KBM-7 (cell line): ENCODE measurements at places on chromosomes 4 and X.
A peak's percentile ranks its signal among the peaks of the same experiment; 100 is the strongest.

DNA sequence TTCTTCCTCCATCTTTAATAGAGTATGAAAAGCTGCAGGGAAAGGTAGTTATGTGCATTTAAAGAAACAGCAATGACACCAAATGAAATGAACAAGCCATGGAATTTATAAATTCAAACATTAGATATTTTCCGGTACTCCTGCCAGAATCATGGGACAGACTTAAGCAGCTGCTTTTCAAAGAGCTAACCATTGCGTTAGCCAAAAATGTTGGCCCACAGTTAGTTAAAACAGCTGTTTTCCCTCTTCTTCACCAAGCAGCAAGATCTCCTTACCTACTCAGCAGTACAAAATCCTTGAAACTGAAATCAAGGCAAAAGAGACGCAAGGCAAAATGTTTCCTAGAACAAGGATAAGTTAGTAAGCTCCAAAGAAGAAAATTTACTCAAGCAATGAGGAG is 64.0 kb downstream of the MANBA start:
- no peak for DNase-seq

- DNase-seq: no peak
These were observed 68.8 kb downstream of the HOPX start for GRCh38 chr4:56612282-56612681.

GRCh38 chr4:7828793-7829301 is 110.8 kb downstream of the AFAP1 start:
- DNase-seq: no peak

DNA sequence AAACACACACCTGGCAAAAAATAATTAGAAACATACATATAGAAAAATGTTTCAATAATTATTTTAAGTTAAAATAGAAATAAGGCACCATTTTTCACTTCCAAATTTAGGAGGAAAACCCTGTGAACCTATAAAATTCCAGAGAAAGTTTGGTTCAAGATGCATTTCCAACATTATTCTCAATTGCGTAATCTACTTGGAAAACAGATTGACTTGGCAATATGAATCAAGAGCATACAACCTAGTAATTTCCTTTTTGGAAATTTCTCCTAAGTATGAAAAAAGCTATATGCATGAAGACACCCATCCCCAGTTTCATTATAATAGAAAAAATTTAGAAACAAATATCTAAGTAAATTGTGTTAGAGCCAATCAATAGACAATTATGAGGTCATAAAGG is 242.9 kb downstream of the IQCM start:
- DNase-seq: no peak

DNA sequence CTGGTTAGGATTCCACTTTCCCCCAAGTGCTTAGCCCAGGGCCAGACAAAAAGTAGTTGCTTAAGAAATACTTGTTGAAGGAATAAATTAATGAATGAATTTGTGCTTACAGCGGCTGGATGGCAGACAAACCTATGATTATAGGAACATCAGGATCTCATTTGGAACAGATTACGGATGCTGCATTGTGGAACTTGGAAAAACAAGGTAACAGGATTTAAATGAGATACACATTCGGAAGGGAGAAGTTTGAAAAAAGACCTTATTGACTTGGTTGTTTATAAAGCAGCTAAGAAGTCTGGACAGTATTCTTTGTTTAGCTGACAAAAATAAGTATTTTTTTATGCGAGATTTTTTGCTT is 572 bp downstream of the EXOSC9 start:
- no peak for DNase-seq

DNA sequence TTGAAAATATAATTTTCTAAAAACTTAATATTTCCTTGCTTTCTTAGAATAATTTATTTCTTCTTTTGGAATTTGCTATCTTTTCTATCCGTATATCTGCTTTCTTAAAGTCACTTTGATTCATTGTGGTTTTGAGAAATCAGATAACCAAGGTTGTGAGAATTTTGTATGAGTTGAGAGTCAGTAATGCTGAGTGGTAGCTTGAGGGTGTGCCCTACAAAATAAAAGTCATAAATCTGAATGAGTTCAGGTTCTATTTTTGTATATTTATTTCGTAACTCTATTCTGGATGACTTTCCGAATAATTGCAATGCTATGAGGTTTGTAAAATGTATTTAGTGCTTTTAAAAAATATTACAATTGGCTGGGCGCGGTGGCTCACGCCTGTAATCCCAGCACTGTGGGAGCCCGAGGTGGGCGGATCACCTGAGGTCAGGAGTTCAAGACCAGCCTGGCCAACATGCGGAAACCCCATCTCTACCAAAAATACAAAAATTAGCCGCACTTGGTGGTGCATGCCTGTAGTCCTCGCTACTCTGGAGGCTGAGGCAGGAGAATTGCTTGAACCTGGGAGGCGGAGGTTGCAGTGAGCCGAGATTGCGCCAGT is 8.9 kb downstream of the COPS4 start:
- DNase-seq: no peak

DNA sequence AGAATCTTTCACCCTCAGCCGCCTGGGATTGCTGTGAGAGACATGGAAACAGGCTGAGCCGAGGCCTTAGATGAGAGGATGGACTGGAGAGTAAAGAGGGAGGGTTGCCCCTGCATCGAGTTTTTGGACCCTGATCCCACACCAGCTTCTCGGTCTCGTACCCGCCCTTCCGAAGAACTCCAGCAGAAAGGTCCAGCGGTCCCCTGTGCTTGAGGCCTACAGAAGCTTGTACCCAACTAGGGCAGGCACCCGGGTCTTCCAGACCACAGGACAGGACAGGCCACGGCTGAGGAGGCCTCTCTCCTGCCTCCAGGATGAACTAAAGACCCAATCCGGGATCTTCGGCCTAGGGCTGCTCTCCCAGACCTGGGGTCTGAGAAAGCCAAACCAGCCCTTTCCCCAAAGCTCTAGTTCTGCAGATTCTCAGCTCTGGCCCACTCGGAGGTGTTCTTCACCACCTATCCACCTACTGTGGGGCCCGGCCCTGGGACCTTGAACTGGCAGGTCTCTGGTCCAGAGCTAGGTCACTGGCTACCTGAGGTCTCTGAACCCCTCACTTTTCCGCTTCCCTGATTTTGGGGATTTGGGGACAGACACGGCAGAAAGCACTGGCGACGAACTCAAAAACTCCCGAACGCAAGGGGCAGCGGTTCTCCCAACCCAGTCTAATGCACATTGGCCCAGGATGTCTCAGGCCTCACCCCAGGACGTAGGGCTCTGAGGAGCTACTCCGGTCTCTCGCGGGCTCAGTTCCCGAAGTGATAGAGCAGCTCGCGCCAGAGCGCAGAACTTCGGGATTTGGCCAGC is 1.1 kb downstream of the NKX3-2 start:
- peak; percentile 34 for DNase-seq

DNA sequence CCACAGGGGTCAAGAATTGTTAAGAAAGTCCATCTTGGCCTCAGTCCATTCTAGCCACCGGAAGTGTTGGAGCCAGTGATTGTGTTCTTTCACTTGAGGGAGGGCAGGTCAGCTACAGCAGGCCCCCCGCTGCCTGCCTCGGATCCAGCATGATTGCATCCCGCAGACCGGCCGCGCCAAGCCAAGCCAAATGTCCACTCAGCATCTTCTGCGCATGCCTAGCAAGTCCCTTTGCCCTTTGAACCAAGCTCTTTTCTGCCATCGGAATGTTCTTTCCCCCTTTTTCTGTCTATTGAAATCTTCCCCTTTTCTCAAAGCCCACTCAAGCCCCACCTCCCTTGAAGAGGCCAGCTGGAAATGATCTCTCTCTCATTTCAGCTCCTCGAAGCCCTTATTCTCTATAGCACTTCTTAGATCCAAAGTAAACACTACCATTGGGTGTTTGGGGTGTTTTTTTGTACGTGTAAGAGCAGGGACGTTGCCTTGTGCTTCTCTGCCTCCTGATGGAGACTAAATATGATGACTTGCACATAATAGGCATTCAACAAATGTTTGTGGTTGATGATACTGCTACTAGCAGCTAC is 147.8 kb upstream of the BCOR start:
- DNase-seq: no peak

DNA sequence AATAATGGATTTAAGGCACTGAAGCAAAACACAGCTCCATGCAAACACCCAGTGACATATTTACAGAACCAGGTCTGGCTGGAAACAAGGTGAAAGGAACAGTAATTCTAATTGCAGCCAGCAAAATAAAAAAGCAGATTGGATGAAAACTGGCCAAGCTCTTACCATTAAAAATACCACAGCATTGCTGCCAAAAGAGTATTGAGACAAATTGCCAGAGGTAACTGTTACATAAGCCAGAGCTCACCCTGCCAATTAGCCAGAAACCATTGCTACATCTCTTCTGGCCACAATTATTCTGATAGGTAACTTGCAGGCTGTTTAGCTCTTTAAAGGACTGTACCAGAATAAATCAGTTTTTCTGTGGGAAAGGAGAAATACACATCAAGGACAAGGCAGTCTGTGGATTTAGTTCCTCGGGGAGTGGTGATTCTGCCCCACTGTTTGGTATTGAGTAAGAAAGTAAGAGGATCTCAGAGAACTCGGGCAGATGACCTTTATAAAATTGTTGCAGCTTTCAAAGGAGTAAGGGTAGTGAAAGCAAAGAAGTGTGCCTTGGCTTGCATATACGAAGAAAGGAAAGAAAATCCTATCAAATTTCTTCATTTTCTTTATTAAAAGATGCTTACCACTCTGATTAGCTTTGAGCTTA is 369.5 kb downstream of the PPP3CA start:
- no peak for DNase-seq
